ENCODE measurements at places on chromosomes 6 and 20. TPM values are rescaled to one million over a fixed set of nuclear protein-coding genes. Genes with fewer than 3 reads are reported as not detected.

DNA sequence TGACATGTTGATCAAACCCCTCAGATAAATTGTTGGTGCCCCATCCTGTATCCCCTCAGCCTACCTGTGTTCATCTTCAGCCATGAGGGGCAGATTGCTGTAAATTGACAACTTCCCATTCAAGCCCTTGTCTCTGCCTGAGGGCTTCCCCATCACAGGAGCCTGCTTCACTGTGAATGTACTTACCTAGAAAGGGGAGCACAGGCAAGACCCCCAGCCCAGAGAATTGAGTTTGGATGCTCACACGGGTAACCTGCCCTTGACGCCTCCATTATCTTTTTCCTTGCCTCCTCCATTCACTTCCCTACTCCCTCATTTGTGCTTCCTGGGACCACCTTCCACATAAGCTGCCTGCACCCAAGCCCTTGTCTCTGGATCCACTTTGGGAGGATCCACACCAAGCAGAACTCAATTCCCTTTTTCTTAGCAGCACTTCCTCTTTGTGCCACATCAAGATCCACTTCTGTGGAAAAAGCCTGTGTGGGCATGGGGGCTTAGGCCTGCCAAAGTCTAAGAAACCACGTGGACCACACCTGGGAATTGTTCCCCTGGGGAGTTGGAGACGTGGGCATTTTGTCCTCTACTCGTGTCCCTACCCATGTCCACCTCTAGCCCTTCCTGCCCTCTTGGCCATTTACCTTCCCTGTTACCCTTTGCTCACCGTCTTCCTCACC lies 103.4 kb upstream of the FOXA2 start:
- DNase-seq, result no peak

- DNase-seq, result peak; percentile 42
Measured at GRCh38 chr6:129498541-129498940, 211.4 kb downstream of the ARHGAP18 start.

SIM1 gene
- total RNA-seq, result not detected

DNA sequence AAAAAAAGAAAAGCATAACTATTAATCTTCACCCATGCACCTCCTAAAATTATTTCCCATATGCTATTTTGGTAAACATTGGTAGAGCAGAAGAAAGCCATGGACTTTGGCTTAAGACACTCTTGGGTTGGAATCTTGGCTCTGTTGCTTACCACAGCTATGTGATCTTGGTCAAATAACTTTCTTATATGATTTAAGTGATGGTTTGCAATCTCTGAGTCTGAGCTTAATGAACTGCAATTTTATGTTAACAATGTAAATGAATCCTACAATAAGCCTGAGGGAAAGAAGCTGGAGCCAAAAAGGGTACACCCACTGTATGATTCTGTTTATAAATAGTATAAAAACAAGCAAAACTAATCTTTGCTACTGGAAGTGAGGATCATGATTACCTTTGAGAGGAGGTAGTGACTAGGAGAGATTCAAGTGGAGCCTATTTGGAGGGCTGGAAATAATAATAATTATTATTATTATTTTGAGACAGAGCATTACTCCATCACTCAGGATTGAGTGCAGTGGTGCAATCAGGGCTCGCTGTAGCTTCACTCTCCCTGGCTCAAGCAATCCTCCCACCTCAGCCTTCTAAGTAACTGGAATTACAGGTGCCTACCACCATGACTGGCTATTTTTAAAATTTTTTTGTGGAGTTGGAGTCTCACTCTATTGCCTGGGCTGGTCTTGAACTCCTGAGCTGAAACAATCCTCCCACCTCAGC lies 34.5 kb downstream of the ABRACL start:
- peak; percentile 6 for DNase-seq
